ENCODE measurements at places on chromosomes 5 and 9.

DNA sequence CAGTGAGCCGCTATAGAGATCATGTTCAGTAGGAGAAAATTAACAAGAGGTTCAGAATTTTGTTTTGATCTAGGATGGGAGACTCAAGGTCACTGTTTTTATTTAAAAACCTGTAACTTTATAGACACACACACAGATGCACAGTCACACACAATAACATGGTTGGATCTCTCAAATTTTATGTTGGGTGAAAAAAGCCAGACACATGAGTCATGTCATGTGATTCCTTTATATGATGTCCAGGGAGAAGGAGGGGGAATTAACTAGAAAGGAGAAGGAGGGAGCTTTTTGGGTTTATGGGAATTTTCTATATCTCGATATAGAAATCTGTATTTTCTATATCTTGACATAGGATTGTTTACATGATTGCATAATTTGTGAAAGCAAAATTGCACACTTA lies 17.1 kb downstream of the C6 start:
- DNase-seq, result no peak

DNA sequence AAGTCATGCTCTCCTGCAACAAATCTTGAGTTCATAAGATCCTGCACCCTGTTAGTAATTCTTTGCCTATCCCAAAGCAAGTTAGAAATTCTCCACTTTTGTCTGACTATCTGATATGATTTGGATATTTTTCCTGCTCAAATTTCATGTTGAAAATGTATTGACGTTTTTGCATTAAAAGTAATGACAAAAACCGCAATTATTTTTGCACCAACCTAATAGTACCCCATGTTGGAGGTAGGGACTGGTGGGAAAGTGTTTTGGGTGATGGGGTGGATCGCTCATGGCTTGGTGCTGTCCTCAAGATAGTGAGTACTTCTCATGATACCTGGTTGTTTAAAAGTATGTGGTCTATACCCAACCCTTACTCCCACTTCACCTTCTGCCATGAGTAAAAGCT lies 713.4 kb downstream of the CDH18 start:
- no peak for DNase-seq

GRCh38 chr5:373710-374602 lies 52.4 kb downstream of the AHRR start:
- no peak for DNase-seq

- peak; percentile 70 for DNase-seq
Measured at GRCh38 chr5:60382716-60383115, 317.2 kb downstream of the DEPDC1B start.

DNA sequence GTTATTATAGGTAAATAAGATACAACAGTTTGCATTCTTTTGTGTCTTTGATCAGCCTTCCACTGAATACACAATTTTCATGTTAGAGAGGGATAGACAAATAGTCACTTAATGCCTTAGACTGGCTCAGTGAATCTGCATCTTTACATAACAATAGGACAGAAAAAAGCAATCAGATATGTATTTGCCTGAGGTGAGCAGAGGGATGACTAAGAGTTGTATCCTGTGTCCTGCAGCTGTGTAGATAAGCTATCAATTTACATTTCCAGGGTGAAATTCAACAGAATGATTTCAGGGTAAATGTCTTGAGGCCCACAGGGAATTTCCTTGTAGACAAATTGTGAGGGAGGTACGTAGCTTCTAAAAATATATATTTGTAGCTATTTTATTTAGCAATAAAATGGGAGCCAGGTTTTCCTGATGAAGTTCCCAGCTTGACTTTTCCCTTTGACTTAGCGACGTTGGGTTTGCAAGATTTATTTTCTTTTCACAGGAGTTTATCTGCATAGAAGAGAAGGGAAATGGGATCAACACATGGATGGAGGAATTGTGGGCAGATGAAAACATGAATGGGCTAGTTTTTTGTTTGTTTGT lies 586.1 kb upstream of the CDH6 start:
- no peak for DNase-seq

DNA sequence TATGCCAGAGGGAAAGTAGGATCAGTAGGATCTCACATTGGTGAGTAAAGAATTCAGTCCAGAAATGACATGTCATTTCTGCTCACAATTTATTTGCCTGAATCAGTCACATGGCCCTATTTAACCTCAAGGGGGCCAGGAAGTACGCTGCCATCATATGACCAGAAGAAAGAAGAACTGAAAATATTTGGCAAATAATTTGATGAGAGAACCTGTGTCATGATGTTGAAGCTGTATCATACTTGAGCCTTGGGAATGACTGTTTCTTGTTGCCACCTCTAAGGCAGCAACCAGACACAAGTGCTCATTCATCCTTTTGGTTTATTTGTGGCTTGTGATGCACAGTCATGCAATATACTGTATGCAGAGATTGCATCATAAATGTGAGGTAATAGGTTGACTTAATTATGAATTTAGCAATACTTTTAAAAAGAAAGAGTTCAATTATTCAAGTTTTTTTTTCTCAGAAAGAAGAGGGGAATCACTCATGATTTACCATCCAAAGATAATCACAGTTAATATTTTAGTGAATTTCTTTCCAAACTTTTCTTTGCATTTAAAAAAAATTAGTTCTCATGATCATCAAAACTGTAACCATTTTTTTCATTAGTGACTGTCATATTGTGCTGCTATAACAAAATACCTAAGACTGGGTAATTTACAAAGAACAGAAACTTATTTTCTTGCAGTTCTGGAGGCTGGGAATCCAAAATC lies 8.2 kb upstream of the ZFYVE16 start:
- DNase-seq, result peak; percentile 51

GRCh38 chr9:117662651-117663050 lies 41.6 kb upstream of the TLR4 start:
- DNase-seq, result no peak

DNA sequence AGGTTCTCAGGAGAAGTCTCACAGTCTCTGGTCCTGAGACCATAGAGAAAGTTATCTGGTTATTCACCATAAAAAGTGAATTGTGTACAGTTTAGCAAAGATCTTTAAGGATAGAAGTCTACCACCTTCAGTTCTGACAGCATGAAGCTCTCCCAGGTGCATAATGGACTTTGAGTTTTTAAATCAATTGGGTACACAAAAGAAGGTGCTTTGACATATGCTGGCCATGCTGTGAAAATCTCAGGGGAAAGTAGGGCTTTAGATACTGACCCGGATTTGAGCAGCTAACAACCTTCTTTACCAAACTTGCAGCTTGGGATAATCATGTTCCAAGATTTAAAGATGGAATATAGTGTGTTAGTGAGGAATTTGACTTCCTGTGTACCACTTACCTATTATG lies 264.2 kb downstream of the ZSWIM6 start:
- DNase-seq, result no peak

DNA sequence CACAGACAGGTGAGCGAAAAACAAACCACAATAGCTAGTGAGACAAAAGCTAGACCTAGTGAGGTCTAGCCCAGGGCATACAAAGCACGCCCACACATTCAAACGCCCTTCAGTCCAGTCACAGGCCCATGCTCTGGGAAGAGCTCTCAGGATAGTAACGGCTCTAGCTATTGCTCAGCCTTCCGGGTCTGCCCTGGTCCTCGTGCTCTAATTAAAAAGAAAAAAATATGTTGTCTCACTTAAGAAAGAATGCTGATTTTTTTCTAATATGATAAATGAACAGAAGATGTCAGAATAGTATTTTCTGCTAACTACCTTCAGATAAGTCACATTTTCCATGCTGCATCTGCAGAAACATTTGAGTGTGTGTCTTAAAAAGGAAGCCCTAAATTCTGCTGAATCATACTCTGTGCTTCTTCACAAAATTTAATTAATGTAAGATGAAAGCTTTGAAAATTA lies 94.5 kb downstream of the PLPP1 start:
- DNase-seq, result peak; percentile 62

- DNase-seq, result no peak
Measured at GRCh38 chr5:117054911-117055310, 480.3 kb upstream of the SEMA6A start.

- DNase-seq, result no peak
Measured at GRCh38 chr9:6759185-6759977, 1.6 kb downstream of the KDM4C start.

DNA sequence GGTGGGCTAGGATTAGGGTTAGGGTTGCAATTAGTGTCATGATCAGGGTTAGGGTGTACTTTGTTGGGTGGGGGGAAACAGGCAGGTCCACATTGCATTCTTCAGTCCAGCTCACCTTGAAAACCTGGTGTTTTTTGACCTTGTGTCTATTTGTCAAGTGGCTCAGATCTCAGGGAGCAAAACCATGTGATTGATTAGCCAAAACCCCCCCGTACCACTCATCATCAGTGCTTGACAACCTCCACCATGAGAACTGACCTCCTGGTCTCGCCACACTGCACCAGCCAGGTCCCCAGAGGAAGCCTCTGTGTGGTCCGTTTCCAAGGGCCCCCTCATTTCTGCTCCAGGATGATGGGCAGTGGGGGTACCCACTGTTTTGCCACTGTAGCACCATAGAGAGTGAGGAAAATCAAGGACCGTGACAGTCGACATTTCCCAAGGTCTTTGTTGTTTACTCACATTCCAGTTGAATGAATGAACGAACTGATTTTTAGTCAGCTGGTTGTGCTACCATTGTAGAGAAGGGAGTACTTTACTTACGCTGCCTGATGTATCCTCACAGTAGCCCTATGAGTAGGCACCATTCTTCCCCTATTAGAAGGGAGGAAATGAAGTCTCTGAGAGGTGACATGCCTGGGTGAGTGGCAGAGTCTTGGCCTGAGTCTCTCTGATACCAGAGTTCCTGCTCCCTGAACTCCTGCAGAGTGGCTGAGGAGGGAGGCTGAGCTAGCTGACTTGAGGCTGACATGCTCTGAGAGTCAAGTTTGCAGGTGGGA lies 84.8 kb downstream of the RAD23B start:
- DNase-seq, result no peak

- no peak for DNase-seq
Measured at GRCh38 chr5:163177971-163178370, 259.4 kb upstream of the CCNG1 start.

GRCh38 chr5:74369173-74369572 lies 271.4 kb downstream of the ENC1 start:
- DNase-seq, result no peak

- no peak for DNase-seq
Measured at GRCh38 chr5:170720179-170720578, 63.3 kb upstream of the GABRP start.

- no peak for DNase-seq
Measured at GRCh38 chr5:52996979-52997378, 7.8 kb downstream of the ITGA2 start.

- no peak for DNase-seq
Measured at GRCh38 chr5:175854231-175855040, 16.9 kb upstream of the CPLX2 start.

- DNase-seq, result no peak
Measured at GRCh38 chr9:99509065-99509745, 287.1 kb downstream of the SEC61B start.

DNA sequence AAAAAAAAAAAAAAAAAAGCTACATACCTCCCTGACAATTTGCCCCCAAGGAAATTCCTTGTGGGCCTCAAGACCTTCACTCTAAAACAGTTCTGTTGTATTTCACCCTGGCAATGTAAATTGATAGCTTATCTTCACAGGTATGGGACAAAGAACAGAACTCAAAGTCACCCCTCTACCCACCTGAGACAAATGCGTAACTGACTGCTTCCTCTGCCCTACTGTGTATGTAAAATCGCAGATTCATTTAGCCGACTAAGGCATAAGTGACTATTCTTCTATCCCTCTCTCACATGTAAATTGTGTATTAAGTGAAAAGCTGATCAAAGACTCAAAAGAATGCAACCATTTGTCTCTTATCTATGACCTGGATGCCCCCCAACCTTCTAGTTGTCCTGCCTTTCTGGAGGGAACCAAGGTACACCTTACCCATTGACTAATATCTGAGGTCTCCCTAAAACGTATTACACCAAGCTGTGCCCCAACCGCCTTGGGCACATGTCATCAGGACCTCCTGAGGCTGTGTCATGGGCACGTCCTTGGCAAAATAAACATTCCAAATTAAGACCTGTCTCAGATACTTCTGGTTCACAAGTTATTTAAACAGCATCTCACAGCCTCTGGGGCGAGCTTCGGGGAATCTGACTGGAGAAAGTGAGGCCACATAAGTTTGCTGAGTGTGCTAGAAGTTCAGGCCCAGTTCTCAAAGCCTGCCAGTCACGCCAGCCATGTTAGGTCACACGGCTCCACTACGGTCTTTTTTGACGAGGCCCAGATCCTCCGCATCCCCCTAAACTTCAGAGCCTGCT lies 954 bp downstream of the TBCA start:
- DNase-seq, result peak; percentile 50

DNA sequence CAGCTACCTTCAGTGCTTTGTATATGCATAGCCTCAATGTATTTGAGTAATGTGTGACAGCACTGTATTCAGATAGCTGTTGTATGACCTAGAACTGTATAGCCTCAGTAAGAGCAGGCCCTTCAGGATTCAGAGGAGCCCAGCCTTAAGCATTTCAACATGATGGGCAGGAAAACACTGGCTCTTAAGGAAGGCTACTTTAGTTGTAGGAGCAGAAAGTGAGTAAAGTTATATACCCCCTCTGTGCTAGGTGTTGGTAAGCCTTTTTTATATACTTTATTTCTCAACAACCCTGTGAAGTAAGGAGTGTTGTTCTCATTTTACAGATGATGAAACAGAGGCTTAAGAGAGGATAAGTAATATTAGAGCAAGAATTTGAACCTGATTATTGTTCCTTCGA lies 1.5 kb upstream of the GPR21 start:
- no peak for DNase-seq

DNA sequence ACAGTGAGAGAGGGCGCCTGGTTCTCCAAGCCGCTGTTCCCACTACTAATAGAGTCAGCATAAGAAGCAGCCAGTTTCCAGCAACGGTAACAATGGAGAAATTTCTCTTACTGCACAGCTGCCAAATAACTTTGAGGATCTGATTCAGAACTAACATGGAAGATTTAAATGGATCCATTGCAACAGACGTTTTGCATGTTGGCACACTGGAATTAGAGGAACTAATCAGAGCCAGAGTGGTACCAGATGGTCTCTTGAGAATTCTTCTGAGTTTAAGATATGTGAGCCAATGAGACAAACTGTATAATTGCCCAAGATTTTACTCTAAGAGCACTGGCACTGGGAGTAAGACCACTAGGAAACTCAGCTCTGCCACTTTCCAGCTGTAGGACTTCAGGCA lies 186.5 kb downstream of the EFNA5 start:
- DNase-seq, result no peak

DNA sequence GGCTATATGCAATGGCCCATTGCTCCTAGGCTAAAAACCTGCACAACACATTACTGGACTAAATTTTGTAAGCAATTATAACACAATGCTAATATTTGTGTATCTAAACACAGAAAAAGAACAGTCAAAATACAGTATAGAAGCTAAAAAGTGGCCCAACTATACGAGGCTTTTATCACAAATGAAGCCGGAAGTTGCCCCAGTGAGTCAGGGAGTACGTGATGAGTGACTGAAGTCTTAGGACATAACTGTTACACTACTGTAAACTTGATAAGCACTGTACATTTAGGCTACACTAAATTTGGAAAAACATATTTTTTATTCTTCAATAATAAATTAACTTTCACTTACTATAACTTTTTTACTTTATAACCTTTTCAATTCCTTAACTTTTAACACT lies 105.2 kb upstream of the PRR16 start:
- DNase-seq, result no peak
